Left ventricle myocardium inferior (tissue), 1 donor: ENCODE measurements at places on chromosomes 12 and 14. TPM values are rescaled to one million over a fixed set of nuclear protein-coding genes. Genes with fewer than 3 reads are reported as not detected.
A peak's percentile ranks its signal among the peaks of the same experiment; 100 is the strongest.

DNA sequence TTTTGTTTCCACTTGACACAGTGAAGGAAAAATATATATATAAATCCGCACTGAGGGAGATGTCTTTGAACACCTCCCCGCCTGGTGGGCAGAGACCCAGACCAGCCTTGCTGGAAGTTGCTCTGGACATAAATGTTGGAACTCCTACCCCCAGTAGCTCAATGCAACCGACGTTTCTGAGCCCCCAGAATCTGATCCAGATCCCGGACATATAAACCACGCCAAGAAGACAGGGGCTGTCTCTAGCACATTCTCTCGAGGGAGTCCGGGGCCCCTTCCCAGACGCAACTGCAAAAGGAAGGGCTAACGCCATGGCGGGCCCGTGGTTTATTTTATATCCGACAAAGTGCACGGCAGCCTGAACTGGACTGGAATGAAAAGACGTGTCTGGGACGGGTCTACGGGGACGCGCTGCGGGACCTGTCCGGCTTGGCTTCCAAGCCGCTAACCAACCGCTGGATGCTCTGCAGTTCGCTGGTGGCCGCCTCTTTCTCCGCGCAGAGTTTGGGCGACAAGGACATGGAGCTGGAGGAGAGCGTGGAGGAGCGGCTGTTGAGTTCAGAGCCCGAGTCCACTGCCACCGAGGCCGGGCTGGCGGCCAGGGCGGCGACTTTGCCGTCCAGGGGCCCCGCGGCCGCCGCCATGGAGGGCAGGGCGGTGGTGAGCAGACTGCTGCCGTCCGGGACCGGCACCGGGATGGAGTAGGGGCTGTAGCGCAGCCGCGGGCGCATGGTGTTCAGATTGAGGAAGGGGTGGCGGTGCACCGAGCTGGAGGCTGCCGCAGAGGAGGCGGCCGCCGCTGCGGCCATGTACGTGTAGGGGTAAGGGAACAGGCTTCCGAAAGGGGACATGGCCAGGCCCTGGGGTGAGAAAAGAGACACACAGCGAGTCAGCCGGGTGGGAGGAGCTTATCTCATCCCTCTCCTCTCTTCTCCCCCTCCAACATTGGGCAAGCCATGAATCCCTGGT lies 12.2 kb downstream of the TBX3 start:
- DNase-seq, result no peak

DNA sequence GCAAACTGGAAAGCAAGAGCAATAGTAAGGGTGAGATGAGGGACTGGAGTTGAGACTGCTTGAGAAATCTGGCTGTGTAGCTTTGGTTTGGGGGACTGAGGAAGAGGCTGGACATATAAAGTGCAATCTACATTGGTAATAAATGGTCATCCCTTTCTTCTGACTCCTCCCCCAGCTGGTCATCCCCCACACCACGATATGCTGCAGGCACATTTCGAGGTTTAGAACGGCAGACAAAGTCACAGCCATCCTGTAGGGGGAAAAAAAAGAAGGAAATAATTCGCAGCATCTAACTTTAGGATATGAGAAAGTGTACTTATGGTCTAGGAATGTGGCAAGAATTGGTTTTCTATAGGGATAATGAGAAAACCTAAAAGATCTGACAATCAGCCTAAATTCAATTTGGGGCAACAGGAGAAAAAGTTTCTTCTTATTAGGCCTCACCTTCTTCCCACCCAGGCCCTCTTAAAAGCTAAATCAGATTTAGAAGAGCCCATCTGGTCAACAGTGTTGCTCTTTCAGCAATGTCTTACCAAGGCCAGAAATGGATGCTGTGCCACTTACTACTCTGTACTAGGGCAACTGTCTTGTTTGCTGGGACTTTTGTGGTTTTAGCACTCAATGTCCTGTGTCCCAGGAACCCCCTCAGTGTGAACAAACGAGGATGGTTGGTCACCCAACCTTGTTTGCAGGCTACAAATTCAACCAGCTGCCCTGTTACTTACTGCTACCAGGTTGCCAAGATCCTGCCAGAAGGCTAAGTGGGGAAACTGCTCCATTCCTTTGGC lies 7.6 kb downstream of the M6PR start:
- no peak for DNase-seq

GRCh38 chr14:81091139-81091538 lies 129.6 kb downstream of the GTF2A1 start:
- no peak for DNase-seq

DNA sequence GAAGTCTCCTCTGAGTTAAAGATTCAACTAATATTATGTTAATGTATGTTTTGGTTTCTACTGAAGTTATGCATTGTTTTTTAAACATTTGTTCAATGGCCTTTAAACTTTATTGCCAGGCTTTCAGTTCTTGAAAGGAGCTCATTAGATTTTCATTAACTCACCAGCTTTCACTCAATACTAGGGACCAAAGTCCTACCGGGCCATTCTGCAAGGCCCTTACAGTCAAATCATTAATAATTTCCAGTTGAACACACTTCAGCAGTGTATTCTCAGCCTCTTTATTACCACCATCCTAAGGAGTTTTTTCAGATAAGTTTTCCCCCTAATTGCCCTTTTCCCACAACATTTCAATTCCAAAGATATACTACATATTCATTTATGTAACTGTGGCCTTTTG lies 409.2 kb downstream of the DIO2 start:
- no peak for DNase-seq

DNA sequence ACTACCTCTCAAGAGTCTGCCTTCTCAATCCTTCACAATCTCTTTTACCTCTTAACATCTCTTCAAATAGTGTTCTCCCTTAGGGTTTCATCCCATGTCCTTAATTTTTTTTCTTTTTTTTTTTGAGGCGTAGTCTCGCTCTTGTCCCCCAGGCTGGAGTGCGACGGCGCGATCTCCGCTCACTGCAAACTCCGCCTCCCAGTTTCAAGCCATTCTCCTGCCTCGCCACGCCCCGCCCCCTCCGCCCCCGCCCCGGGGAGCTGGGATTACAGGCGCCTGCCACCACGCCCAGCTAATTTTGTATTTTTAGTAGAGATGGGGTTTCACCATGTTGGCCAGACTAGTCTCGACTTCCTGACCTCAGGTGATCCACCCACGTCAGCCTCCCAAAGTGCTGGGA lies 7.0 kb upstream of the BCAT1 start:
- DNase-seq, result no peak

- no peak for DNase-seq
Measured at GRCh38 chr12:53292426-53292825, 2.9 kb upstream of the PFDN5 start.

DNA sequence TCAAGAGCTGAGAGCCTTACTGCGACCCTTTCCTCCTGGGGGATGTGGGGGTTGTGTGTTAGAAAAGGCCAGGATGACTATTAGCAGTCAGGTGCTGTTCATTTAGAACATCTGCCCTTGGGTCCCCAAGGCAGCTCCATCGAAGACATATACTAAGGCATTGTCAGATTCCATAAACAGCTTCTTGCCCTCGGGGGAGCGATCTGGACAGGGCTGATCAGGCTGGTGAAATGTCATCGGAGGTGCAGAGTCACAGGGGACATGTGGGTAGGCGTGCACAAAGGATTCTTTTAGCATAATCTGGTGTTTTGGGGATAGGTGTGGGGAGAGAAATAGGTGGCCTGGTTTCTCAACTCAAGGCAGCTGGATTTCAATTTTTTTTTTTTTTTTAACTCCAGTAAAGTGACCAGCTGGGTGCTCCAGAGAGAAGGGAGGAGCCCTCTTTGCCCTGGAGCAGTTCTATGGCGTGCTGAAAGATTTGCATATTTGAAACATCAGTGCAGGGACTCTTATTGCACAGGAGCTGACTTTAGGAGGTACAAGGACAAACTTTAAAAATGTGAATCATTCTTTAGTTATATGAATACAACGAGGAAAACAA lies 160.1 kb downstream of the SUDS3 start:
- DNase-seq, result no peak

GRCh38 chr14:32697704-32698103 lies 241.0 kb upstream of the NPAS3 start:
- no peak for DNase-seq

- DNase-seq, result peak; percentile 22
Measured at GRCh38 chr14:73591690-73592449, at the start of gene ACOT4. Gene ACOT4 (plus strand): TSS chr14:73591873. CDS start chr14:73591960, 87 bp downstream.

GRCh38 chr14:82379291-82379690 lies 845.6 kb upstream of the SEL1L start:
- DNase-seq, result no peak

- no peak for DNase-seq
Measured at GRCh38 chr12:14710632-14711320, 14.4 kb upstream of the GUCY2C start.

GRCh38 chr12:101813117-101813516 lies 17.6 kb downstream of the GNPTAB start:
- DNase-seq, result no peak

GRCh38 chr12:25583545-25583944 lies 30.5 kb upstream of the LMNTD1 start:
- DNase-seq, result no peak

DHRS2 gene
- not detected for total RNA-seq

ASIC1 gene
- total RNA-seq, result 0.96 TPM

TMEM260 gene
- total RNA-seq, result 5.1 TPM

IL22 gene
- total RNA-seq, result not detected

RIPK3 gene
- 3.6 TPM for total RNA-seq

ADAM21 gene
- 0.38 TPM for total RNA-seq

PPP1R1A gene
- total RNA-seq, result 75.0 TPM

C12orf75 gene
- 1.1 TPM for total RNA-seq
